ENCODE measurements at places on chromosomes 7 and 10.

GRCh38 chr10:63798599-63799498, 277.6 kb downstream of the REEP3 start:
- peak; percentile 83 for DNase-seq

GRCh38 chr7:48083114-48083830, 5.8 kb upstream of the UPP1 start:
- no peak for DNase-seq

GRCh38 chr10:46216003-46216634, 70.7 kb upstream of the ANTXRL start:
- DNase-seq = no peak

DNA sequence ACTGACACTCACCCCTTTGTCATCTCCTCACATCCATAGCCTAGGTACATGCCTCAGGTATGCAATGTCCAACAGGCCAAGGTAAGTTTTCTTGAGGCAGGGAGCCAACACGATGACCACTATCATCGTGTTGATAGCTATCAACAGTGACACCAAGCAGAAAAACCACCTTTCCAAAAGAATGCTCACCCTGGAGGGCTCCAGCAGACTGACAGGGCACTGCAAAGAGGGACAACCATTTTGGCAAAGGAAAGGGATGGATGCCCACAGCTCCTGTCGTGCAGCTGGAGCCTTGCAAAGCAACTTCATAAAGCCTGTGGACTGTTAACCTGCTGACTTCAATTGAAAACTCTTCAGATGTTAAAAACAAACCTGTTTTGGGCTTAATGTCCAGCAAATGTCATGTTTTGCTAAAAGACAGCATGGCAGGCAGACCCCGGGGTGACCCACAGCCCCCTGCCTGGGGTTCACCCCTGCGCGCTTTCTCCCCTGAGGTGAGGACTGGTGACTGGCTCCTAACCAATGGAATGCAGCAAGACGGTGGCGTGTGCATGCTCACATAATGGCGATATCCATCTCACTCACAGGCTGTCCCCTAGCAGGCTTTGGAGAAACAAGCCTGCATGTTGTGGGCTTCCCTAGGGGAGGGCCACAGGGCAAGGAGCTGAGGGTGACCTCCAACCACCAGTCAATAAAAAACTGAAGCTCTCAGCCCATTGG, 293.8 kb downstream of the TCERG1L start:
- DNase-seq = no peak

All from renal pelvis (tissue), 12 donors.